ENCODE measurements at places on chromosomes 12 and 14.

- H3K4me1 ChIP-seq, result no peaks in the 10 kb centered on the region
- peak; percentile 80 for DNase-seq
- peak overlapping the region; percentile 87 for H3K27ac ChIP-seq
- H3K27me3 ChIP-seq, result no peaks in the 10 kb centered on the region
These were observed 565 bp downstream of the CEP83 start for GRCh38 chr12:94458877-94459727.

DNA sequence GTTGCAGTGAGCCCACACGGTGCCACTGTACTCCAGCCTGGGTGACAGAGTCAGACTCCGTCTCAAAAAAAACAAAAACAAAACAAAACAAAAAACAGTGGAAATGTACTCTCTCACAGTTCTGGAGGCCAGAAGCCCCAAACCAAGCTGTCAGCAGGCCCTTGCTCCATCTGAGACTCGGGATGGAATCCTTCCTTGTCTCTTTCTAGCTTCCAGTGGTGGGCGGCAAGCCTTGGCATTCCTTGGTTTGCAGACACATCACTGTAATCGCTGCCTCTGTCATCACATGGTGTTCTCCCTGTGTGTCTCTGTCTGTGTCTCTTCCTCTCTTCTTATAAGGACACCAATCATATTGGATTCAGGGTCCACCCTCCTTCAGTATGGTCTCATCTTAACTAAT is 6.4 kb downstream of the TNS2 start:
- no peak overlapping the region for H3K27ac ChIP-seq
- H3K4me1 ChIP-seq, result peaks cover 38% of the 10 kb centered on the region
- no peak overlapping the region for H3K4me3 ChIP-seq
- H3K36me3 ChIP-seq, result no peaks in the 10 kb centered on the region
- DNase-seq, result no peak

DNA sequence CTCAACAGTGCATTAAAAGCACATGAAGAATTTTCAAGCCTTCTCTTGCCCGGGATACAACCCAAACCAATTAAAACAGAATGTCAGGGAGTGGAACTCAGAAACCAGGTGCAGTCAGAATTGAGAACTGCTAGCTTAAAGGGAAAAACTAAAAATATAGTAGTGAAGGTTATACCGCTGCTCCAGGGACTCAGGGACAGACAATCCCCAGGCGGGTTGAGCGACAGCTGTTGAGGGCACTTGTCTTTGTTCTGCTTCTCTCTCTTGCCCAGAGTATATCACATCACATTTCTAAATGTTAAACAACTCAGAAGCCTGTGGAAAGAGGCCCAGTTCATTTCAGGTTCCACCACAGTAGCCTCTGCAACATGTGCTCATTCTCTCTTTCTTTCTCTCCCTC is 93.1 kb downstream of the SLC5A8 start:
- H3K4me1 ChIP-seq, result no peaks in the 10 kb centered on the region
- no peak overlapping the region for H3K27ac ChIP-seq
- no peak for DNase-seq
- H3K36me3 ChIP-seq, result no peaks in the 10 kb centered on the region
- no peaks in the 10 kb centered on the region for H3K27me3 ChIP-seq

GRCh38 chr12:79687711-79688260 is 3.0 kb downstream of the PAWR start:
- peak; percentile 31 for DNase-seq
- H3K4me3 ChIP-seq, result peak overlapping the region; percentile 95
- no peaks in the 10 kb centered on the region for H3K36me3 ChIP-seq
- no peaks in the 10 kb centered on the region for H3K27me3 ChIP-seq

GRCh38 chr12:7155471-7156034 is 25.4 kb downstream of the CLSTN3 start:
- H3K4me1 ChIP-seq, result no peaks in the 10 kb centered on the region
- no peak overlapping the region for H3K4me3 ChIP-seq
- DNase-seq, result peak; percentile 42
- H3K27me3 ChIP-seq, result no peaks in the 10 kb centered on the region
- H3K36me3 ChIP-seq, result peaks cover 10% of the 10 kb centered on the region
- H3K27ac ChIP-seq, result no peak overlapping the region

DNA sequence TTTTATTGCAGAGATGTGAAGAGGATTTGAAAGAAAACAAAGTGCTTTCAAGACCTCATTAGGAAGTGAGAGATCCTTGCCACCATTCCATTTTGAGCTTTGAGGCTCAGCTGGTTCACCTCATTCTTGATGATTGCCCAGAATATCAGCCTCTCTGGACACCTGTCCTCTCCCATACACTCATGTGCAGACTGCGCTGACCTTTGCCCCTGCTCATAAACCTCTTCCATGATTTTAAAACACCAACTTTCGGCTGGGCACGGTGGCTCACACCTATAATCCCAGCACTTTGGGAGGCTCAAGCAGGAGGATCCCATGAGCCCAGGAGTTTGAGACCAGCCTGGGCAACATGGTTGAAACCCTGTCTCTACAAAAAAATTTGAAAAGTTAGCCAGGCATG is 8.9 kb downstream of the COX14 start:
- no peaks in the 10 kb centered on the region for H3K27me3 ChIP-seq
- H3K4me3 ChIP-seq, result no peak overlapping the region
- no peak overlapping the region for H3K27ac ChIP-seq
- peaks cover 37% of the 10 kb centered on the region for H3K36me3 ChIP-seq
- no peak for DNase-seq
- peaks cover 14% of the 10 kb centered on the region for H3K4me1 ChIP-seq

DNA sequence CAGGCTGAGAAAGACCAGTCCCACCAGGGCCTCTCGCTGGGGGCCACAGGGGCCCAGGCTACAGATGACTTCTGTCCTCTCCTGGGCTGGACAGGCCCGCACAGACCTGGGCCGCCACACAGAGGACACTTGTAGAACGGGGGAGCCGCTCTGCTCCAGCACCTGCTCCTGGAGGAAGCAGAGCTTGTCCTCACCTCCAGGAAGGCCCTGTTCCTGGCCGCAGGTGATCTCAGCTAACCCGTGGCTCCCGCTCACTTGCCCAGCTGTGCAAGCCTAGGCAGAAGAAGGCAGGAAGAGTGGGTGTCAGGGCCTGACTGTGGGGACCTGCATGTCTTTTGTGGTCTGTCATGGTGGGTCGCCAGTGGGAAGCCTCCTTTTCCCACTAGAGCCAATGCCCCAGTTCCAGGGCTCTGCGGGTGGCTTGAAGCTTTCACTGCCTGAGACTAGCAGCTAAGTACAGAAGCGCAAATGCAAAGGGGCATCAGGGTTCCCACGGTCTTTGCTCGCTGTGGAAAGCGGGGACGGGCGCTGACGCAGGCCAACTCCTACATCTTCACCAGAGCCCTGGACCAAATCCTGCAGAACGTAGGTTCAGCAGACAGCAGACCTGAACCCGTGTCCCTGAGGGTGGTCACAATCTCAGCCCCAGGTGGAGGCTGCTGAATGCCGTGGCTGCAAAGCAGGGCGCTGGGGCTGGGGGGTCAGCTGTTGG is 8.8 kb upstream of the CEP170B start:
- H3K4me1 ChIP-seq, result no peaks in the 10 kb centered on the region
- no peak overlapping the region for H3K27ac ChIP-seq
- H3K36me3 ChIP-seq, result no peaks in the 10 kb centered on the region
- DNase-seq, result no peak
- no peaks in the 10 kb centered on the region for H3K27me3 ChIP-seq
- H3K4me3 ChIP-seq, result no peak overlapping the region

- DNase-seq, result no peak
- no peaks in the 10 kb centered on the region for H3K4me1 ChIP-seq
- H3K36me3 ChIP-seq, result no peaks in the 10 kb centered on the region
- H3K4me3 ChIP-seq, result no peak overlapping the region
- no peak overlapping the region for H3K27ac ChIP-seq
These were observed 176.1 kb downstream of the RMST start for GRCh38 chr12:97638739-97639138.

- H3K4me1 ChIP-seq, result no peaks in the 10 kb centered on the region
- H3K4me3 ChIP-seq, result no peak overlapping the region
- no peak overlapping the region for H3K27ac ChIP-seq
These were observed 33.9 kb upstream of the LIMA1 start for GRCh38 chr12:50317203-50317602.

GRCh38 chr12:24896171-24896570 is 52.7 kb downstream of the BCAT1 start:
- no peaks in the 10 kb centered on the region for H3K36me3 ChIP-seq
- no peak overlapping the region for H3K4me3 ChIP-seq
- H3K4me1 ChIP-seq, result no peaks in the 10 kb centered on the region

DNA sequence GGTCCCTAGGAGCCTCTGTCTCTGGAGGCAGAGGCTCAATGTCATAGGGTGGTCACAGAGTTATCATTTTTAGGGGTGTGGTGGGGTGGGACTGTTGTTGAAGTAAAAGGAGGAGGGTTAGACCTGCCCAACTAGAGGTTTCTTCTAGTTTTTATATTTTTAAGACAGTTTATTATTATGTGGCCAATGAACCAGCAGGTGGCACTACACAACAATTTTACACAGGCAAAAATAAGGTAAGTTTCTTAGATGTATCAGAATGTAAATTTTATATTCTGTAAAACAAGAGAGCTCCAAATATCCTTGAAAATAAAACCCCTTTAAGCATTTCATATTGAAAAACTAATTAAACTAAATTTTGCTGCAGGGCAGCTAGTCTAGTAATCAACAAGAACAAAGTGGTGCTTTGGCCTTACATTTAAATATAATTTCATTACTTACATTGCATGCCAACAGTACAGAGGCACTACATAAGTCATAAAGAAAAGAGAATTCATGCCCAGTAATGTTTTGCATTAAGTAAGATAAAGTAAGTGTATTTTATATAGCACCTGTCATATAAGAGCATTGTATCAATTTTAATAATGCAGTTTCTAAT is 22.2 kb upstream of the OVCH1 start:
- H3K36me3 ChIP-seq, result no peaks in the 10 kb centered on the region
- no peaks in the 10 kb centered on the region for H3K4me1 ChIP-seq
- no peaks in the 10 kb centered on the region for H3K27me3 ChIP-seq

GRCh38 chr14:94655169-94655710 is 43.0 kb downstream of the SERPINA3 start:
- H3K27ac ChIP-seq, result no peak overlapping the region
- no peaks in the 10 kb centered on the region for H3K27me3 ChIP-seq
- no peak for DNase-seq
- H3K4me1 ChIP-seq, result no peaks in the 10 kb centered on the region
- H3K36me3 ChIP-seq, result no peaks in the 10 kb centered on the region

- H3K36me3 ChIP-seq, result no peaks in the 10 kb centered on the region
- H3K4me3 ChIP-seq, result no peak overlapping the region
- no peaks in the 10 kb centered on the region for H3K4me1 ChIP-seq
- no peak for DNase-seq
These were observed 111.1 kb upstream of the RAP1B start for GRCh38 chr12:68499616-68500015.

DNA sequence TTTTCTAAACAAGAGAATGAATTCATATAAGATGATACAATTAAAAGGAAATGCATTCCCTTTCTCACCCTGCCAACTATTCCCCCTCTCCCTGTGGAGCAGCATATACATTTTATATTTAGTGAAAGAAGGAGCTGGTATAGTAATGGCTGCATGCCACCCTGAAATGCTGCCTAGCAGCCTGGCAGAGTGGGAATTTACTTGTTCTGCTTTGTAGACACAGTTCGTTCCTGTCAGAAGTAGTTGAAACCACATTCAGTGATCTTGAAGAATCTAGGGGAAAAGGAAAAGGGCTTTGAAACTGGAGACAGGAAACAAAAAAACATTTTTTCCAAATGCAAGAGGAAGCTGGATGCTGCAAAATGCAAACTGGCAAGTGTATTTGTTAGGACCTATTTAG is 176.0 kb upstream of the PLEKHA5 start:
- H3K4me3 ChIP-seq, result no peak overlapping the region
- no peaks in the 10 kb centered on the region for H3K4me1 ChIP-seq
- no peaks in the 10 kb centered on the region for H3K36me3 ChIP-seq
- no peak for DNase-seq
- no peak overlapping the region for H3K27ac ChIP-seq
- no peaks in the 10 kb centered on the region for H3K27me3 ChIP-seq

DNA sequence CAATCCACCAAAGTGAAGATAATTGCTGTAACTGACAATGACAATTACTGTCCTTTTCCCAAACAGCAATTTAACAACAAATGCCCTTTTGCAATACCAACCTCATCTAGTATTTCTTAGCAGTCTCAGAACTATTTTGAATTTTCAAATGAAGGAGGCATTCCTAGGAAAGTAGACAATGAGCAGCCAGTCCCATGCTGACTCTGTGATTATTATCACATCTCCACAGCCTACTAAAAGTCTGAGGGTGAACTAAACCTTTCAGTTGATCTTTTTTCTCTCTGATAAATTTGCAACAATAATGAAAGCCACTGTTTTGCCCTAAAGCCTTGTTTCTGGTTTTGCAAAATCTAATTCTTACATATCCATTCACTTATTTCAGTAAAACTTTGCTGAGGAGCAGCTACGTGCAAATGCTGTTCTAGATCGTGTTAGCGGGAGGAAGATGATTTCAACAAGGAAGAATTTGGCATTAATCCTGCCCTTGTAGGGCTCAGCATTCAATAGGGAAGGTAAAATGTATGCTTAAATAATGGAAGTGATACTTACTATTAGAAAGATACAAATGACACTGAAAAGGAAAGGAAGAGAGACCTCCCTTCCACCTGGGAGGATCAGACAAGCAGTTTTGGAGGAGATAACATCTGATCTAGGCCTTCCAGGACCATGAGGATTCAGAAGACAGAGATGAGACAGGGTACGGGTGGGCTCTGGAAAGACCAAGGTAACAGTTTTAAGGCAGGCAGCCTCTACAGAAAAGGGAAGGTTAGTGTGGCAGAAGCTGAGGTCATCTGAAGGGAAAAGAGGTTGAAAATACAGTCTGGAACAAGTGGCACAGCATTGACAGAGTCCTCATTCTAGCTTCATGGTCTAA is 47.4 kb downstream of the SLC38A1 start:
- H3K36me3 ChIP-seq, result no peaks in the 10 kb centered on the region
- H3K27ac ChIP-seq, result no peak overlapping the region
- H3K4me3 ChIP-seq, result no peak overlapping the region
- DNase-seq, result no peak

GRCh38 chr12:59808317-59808910 is 212.6 kb downstream of the SLC16A7 start:
- no peak overlapping the region for H3K27ac ChIP-seq
- no peak overlapping the region for H3K4me3 ChIP-seq
- DNase-seq, result peak; percentile 19
- H3K36me3 ChIP-seq, result no peaks in the 10 kb centered on the region

- H3K4me1 ChIP-seq, result no peaks in the 10 kb centered on the region
- H3K27ac ChIP-seq, result no peak overlapping the region
- no peaks in the 10 kb centered on the region for H3K36me3 ChIP-seq
- DNase-seq, result no peak
These were observed 240.9 kb upstream of the DIO3 start for GRCh38 chr14:101320396-101320795.

DNA sequence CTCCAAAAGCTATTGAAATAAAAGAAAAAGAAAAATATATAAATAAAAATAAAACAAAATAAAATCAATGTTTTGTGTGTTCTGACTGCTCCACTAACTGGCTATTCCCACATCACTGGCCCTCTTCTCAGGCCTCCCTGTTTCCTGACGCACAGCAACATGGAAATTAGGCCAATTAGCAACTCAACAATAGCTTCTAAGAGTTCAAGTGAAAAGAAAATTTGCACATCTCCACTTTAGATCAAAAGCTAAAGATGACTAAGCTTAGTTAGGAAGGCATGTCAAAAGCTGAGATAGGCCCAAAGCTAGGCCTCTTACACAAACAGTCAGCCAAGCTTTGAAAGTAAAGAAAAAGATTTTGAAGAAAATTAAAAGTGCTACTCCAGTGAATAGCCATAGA is 200.8 kb downstream of the DUSP6 start:
- no peaks in the 10 kb centered on the region for H3K36me3 ChIP-seq
- no peak for DNase-seq
- H3K4me1 ChIP-seq, result no peaks in the 10 kb centered on the region
- H3K27me3 ChIP-seq, result no peaks in the 10 kb centered on the region
- no peak overlapping the region for H3K4me3 ChIP-seq
